ENCODE measurements at places on chromosomes 2 and 18.

DNA sequence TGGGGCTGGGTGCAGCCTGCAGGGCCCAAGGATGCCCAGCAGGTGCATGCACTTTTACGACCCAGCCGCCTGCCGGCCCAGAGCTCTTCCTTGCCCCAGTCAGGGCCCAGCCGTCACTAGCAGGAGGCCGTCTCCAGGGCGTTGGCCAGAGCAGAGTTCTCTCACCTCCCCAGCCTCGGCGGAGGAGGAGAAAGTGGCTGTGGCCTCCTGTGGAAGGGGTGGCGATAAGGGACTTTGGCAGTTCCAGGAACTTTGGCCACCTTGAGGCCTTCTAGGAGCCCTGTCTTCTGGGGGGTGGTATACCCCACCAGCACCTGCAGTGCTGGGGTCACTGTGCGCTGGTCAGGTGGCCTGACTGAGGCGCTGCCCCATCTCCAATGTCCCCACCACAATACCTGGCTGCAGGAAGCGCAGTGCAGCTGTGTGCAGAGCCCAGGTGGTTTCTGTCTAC lies 22.0 kb downstream of the NPPC start:
- DNase-seq = no peak

DNA sequence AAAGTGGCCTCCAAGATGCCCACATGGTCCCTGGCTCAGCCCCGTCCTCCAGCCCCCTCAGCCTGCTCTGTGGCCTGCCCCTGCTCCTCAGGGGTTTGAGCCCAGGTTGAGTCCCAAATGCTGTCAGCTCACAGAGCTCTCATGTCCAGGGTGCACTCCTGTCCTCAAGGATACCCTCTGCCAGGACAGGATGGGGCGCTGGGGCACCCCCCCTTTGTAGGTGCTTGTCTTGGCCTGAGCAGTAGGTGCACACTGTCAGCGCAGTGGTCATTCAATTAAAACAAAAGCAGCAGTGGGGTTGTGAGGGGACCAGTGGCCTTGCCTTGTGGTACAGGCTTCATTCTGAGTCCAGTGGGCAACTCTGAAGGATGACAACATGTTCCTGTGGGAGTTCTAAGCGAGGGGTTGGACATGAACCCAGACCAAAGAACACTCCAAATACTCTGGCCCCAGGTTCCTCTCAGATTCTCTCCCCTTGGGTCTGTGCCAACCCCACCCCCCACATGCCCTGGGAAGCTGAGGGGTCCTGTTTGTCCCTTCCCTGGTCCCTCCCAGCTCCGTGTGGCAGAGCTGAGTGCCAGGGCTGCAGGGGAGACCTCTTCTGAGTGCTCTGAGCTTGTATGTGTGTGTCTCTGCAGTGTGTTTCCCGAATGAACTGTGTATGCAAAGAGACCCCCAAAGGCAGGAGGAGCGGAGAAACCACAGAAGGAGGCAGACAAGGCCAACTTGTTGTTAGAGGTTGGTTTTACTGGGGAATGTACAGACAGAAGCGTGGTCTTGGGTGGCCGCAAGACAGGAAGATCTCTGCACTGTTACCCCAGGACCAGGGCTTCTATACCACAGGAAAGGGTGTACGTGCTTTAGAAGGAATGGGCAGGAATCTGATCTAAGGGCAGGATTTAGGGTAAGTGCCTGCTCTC lies 155.6 kb upstream of the HS6ST1 start:
- DNase-seq = no peak

GRCh38 chr2:141641462-141641861 lies 489.4 kb downstream of the LRP1B start:
- DNase-seq = no peak

GRCh38 chr18:21081426-21081825 lies 30.2 kb downstream of the ROCK1 start:
- no peak for DNase-seq

DNA sequence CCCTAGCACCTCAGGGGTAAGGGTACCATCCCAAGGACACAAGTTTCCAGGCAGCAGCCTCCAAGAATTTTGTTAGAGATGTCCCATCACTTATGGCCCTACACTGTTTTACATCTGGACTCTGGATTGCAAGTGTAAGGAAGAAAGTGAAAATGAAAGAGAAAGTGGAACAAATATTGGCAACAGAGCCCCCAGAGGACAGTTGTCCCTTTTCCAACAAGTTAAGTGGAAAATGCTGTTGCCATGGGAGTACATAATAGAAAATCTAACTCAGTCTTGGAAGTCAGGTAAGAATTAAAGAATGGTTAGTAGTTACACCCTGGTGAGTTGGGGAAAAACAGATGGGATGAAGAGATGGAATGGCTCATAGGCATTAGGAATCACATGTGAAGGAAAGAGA lies 50.6 kb downstream of the TTC21B start:
- DNase-seq = no peak

GRCh38 chr2:152647552-152647951 lies 69.7 kb downstream of the PRPF40A start:
- no peak for DNase-seq

GRCh38 chr2:223890721-223891120 lies 53.3 kb upstream of the AP1S3 start:
- no peak for DNase-seq

DNA sequence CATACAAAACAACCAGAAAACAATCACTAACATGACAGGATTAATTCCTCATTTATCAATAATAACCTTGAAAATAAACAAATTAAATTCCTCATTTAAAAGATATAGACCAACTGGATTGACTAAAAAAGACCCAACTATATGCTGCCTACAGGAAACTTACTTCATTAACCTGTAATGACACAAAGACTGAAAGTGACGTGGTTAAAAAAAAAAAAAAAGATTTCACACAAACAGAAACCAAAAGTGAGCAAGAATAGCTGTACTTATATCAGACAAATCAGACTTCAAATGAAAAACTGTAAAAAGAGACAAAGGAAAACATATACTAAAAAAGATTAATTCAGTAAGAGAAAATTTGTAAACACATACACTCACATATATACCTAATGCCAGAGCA lies 201.2 kb downstream of the CCDC178 start:
- DNase-seq = no peak

DNA sequence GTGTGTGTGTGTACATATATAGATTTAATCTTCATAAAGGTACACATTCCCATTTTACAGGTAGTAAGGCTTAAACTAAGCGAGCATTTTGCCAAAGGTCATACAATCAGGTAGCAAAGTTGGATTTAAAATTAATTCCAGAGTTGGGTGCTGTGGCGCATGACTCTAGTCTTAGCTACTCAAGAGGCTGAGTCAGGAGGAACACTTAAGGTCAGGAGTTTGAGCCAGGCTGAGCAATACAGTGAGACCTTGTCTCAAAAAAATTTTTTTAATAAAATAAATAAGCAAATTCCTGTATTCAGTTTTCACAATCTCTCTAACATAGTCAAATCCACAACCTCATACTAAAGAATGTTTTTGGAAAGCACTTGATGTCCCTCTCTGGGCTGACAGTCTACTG lies 111.5 kb upstream of the LDLRAD4 start:
- DNase-seq = no peak

DNA sequence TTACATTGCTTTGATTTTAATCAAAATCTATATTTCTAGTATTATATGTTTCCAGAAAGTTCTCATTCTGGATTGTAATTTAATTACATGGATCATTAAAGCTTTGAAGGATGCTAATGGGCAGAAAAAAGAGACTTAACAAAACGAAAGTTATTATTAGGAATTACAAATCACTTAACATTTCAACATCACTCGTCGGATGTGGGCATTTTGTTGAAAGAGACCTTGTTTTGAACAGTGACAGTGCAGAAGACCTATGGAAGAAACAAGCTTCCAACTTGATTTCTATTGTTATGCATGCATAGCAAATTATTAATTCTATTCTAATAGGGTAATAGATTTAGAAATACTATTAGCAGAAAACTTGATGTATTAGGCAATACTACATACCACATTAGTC lies 31.4 kb upstream of the DARS1 start:
- no peak for DNase-seq

GRCh38 chr2:199940373-199940772 lies 14.9 kb downstream of the TYW5 start:
- no peak for DNase-seq

- DNase-seq = no peak
These were observed 1024.9 kb downstream of the BCL11A start for GRCh38 chr2:59528525-59528924.

DNA sequence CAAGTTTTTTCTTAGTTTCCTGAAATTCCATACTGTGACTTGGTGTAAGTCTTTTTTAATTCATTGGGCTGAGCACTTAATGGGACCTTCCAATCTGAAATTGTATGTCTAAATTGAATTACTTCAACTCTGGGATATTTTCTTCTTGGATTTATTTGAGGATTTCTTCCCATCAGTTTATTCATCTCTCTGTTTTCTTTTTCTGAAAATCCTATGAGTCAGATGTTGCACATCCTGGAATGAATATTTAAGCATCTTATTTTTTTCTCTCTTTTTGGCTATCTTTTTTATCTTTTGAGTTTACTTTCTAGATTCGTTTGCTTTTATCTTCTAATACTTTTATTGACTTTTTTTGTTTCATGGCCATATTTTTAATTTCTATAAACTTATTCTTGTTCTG lies 55.4 kb upstream of the ACYP2 start:
- no peak for DNase-seq

- DNase-seq = no peak
These were observed 1.1 kb upstream of the SCN9A start for GRCh38 chr2:166376873-166377272.

DNA sequence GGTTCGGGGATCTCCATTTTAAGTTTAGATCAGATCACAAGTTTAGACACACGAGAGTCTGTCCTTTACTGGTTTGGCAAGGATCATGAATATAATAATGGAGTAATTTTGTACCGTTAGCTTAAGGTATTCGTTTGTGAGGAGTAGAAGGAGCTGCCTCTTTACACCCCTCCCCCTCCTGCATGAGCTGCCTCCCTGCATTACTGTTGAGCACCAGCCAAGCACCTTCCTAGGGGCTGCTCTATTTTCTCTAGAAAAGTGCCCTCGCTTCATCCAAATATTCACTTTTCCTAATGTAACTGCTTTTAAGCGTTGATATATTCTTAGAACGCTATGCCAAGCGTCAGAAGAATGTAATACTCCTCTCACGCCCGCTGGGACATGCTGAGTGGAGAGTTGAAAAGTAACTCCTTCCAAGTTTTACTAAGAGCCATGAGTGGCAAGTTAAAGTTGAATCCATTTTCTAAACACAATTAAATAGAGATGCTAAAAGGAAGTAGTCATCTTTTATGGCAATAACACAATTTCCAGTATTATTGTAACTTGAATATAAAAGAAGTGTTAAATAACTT lies 25.4 kb upstream of the SCN7A start:
- DNase-seq = no peak

DNA sequence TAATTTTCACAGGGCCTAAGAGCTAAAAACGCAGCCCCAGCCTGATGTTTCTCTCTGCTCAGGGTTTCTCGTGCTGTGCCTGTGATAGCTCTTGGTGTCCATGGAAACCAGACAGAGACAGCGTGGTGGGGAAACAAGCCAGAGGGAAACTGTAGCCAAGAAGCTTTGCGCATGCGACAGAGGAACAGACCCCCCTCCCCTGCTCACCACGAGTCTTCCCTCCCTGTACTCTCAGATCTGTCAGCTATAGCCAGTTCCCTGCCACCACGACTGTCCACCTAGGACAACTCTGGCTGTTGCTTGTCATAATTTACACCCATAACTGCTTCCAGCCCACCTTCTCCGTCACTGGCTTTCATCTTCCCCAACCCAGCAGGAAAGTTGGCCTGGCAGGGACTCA lies 13.2 kb upstream of the DNAJC27 start:
- DNase-seq = no peak

DNA sequence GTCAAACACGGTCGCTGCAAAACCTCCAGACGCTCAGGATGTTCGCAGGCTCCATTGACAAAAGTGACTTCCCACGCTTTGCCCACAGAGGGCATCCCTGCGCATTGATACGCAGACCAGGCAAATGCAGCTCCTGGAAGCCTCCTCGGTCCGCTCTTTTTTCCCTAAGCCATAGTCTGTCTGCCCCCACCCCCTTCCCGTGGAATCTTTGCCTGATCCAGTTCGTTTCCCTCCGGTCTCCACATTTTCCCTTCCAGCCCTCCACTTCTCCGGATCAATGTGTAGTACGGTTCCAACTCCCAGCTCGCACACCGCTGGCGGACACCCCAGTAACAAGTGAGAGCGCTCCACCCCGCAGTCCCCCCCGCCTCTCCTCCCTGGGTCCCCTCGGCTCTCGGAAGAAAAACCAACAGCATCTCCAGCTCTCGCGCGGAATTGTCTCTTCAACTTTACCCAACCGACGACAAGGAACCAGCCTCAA lies at the start of gene DCC:
Gene DCC, plus strand, starts transcription at position 307 of the 481 bp plus-strand sequence. CDS start 591 bp downstream, outside the sequence.
- DNase-seq = no peak

GRCh38 chr2:70557171-70557838 lies 3.7 kb upstream of the TGFA start:
- no peak for DNase-seq

- DNase-seq = no peak
These were observed 158.6 kb downstream of the AQP4 start for GRCh38 chr18:26706911-26707351.

GRCh38 chr2:72126186-72127100 lies 21.2 kb downstream of the CYP26B1 start:
- DNase-seq = no peak

- DNase-seq = no peak
These were observed 142.4 kb upstream of the RBBP8 start for GRCh38 chr18:22790545-22791309.
